ENCODE measurements at places on chromosomes 7 and 10.

DNA sequence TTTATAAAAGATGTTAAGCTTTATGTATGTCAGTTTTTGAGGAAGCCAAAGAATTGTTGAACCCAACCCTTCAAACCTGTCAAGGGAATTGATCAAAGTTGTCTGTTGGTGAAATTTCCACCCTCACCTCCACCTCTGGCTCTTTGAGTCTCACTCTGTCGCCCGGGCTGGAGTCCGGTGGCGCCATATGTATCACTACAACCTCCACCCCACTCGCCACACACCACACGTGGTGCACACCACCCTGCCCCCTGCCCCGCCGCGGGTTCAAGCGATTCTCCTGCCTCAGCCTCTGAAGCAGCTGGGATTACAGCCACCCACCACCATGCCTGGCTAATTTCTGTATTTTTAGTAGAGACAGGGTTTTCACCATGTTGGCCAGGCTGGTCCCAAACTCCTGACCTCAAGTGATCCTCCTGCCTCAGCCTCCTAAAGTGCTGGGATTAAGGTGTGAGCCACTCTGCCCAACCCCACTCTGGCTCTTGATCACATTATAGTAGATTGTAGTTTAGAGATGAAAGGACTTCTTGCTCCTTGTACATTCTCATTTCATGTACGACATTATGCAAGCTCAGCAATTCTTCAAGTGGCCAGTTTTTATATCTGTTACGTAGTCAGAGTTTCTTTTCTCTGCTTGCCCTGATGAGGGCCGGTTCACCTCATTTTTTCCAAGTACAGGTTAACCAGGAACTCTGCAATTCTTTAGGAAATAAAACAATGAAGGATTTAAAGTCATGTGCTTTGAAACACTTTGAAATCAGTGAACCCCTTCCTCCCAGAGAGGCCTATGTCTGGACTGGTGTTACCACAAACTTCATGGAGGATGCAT, 7.0 kb downstream of the BAMBI start:
- no peak for DNase-seq

DNA sequence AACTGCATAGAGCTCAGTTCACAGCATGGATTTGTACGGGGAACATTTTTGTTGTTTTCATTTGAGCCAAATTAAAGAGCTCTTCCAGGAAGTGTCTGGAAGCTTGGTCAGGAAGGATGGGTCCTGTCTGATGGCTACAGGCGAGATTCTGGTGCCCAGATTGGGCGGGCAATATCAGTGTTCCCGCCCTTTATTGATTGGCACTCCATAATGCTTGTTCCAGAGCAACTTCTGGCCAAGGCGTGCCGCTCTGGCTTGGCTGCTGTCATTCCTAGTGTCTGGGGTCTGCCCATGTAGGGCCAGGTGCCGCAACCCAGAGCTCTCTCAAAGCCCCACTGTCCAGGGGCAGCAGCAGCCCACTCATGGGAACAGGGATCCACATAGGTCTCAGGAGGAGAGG, 45.9 kb downstream of the RAMP3 start:
- no peak for DNase-seq

- no peak for DNase-seq
These were observed 82.3 kb downstream of the HTR7 start for GRCh38 chr10:90775351-90776028.

DNA sequence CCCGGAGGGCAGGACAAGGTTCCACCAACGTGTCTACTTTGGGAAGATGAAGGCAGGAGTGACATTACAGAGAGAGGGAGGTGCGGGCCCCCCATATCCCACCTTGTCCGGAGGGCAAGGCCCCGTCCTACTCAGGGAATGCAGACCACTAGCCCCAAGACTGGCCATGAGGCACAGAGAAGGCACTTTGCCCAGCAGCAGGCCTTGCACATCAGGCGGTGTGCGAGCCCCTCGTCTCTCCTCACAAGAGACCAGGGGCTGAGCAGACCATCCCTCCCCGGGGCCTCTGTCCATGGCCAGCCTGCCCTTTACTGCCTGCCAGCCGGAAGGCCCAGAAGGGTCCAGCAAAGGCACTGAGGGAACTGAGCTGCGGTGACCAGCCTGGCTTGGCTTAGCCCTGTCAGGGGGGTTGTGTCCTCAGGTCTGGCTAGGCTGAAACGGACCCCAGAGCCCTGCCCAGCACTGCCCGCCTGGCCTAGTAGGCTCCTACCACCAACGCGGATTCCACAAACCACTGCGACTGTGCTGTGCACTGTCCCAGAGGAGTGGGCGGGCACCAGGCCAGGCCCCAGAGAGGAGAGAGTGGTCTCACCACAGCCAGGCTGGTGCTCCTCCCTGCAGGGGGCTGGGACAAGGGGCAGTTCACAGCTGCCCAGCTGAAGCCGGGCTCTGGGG, 16.7 kb downstream of the CAMK2B start:
- no peak for DNase-seq

GRCh38 chr10:87659571-87660483, at the start of gene PAPSS2:
Gene PAPSS2 (plus strand): TSS chr10:87659878. CDS start chr10:87659982, 104 bp downstream.
- DNase-seq, result no peak

GRCh38 chr7:81430761-81431160, 339.1 kb downstream of the HGF start:
- DNase-seq, result no peak

DNA sequence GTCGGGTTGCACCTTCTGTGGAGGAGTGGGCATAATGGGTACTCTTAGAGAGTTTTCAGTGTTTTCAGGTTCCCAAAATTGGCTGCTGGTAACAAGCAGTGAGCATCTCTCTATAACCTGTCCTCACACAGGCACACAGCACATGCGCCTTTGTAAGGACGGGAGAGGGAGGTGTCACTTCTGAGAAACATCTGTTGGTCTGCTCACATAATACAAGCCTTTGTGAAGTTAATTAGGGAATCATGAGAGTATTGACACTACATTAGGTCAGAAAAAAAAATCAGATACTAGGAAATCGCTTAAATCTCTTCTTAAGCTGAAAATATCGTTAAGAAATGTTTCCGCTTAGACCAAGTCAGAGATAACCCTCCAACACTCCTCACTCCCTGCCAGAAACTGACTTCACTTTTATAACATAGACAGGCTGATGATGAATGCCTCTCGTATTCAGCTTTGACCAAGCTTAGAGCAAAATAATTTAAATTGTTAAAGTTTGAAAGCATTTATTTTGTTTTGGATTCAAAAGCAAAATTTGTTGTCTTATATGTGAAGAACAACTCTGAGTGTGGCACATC, 769.7 kb downstream of the TNS3 start:
- DNase-seq, result no peak

DNA sequence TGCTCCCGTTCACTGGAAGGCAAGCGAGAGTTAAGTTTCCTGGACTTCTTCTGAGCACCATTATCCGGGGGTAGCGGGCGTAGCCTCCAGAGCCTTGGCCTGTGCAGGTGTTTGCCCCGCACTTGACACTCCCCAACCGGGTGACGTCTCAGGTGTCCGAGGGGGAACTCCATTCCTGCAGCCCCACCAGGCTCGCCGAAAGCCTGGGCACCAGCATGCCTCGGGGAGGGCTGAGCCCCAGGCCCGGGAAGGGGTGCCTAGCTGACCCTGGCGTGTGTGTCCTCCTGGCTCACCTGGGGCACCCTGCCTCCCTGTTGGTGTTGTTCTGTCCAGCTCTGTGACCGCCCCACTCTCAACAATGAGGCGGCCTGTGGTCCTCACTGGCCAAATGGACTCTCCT, 109.4 kb upstream of the GPR26 start:
- no peak for DNase-seq

- no peak for DNase-seq
These were observed 50.4 kb downstream of the ADD3 start for GRCh38 chr10:110058212-110058611.

DNA sequence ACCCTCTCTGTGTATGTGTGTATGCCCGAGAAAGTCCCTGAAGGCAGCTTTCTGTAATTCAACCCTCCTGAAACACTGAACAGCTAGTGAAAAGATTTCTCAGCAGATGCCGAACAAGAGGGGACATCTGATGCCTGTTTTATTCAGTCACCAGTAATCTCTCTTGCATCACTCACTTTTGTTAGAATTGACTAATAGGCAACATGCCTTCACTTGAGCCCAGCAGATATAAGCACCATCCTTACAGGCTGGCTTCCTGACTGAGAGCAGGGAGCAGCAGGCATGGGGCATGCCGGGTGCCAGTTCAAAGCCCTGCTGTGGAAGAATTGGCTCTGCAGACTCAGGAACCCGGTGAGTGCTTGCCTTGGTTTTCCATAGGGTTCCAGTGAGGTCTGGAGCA, at the start of gene ABCA13:
Gene ABCA13, plus strand, starts transcription at position 257 of the 400 bp plus-strand sequence. Its CDS starts 26 bp downstream, at position 283.
- no peak for DNase-seq

- DNase-seq, result no peak
These were observed 86.3 kb downstream of the OAT start for GRCh38 chr10:124332426-124332825.

- no peak for DNase-seq
These were observed 131.3 kb upstream of the NOBOX start for GRCh38 chr7:144534655-144535395.

DNA sequence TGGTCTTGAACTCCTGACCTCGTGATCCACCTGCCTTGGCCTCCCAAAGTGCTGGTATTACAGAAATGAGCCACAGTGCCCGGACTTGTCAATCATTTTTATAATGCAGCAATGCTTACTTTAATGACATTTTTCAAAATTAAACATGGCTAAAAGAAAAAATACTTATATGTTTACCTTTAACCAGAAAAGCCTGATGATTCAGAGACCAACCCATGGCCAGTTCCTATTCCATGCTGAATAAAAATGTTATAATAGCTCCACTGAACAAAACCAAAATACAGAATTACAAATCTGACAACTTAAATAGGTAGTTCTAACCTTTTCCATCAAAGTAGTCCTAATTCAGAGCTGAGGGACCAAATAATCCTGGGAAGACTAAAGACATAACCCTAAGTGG, 21.6 kb downstream of the ZNF438 start:
- no peak for DNase-seq

DNA sequence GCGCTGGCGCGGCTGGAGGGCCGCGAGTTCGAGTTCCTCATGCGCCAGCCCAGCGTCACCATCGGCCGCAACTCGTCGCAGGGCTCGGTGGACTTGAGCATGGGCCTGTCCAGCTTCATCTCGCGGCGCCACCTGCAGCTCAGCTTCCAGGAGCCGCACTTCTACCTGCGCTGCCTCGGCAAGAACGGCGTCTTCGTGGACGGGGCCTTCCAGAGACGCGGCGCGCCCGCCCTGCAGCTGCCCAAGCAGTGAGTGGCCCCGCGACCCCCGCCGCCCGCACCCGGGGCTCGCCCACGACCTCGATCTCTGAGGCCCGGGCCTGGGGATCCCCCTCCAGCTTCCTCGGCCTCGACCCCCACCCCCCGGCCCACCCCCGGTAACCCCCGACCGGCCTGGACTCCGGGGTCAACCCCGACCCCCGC, 537 bp downstream of the FOXK1 start:
- peak; percentile 28 for DNase-seq

DNA sequence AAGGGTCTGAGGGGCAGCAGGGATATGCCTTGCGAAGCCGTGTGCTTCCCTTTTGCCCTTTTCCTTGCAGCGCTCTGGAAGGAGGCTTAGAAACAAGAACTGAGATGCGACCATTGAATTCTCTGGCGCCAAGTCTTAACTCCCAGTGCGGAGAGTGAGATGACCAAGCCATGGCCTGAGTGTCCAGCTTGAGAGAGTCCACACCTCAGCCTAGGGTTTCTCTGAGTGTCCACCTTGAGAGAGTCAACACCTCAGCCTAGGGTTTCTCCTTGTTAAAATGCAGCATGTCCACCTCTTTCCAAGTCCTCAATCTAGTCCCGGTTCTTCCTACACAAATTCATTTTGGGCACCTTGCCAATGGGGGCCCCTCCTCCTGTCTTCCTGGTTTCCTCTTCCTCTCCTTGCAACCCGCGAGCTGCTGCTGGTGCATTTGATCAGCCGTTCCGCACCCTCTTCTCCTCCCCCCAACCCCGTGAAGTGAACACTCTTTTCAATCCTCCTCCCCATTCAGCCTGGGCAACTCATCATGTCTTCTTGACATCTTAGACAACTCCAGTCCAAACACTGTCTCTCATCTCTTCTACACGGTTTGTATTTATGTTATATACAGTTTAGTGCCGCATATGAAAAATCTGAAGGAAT, 178.2 kb upstream of the PITRM1 start:
- no peak for DNase-seq

DNA sequence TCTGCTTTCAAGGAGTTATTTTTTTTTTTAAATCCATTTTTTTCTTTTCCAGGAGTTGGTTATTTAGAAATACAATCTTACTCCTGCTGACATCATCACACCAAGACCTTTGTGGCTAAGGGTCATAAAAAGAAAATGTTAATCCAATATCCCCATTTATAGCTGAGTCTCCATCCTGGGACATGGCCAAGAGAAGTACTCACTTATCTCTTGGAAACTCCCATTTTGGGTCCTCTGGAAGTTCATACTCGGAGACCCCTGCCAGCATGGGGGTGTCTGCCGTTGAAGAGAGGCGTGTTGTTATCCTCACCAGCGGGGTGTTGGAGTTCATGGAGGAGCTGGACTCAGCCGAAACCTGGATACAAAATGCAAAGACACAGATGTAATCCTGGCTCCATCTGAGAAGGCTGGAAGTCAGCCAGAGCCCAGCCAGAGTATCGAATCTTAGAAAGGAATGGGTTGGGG, 94.6 kb downstream of the FGFR2 start:
- DNase-seq, result no peak

DNA sequence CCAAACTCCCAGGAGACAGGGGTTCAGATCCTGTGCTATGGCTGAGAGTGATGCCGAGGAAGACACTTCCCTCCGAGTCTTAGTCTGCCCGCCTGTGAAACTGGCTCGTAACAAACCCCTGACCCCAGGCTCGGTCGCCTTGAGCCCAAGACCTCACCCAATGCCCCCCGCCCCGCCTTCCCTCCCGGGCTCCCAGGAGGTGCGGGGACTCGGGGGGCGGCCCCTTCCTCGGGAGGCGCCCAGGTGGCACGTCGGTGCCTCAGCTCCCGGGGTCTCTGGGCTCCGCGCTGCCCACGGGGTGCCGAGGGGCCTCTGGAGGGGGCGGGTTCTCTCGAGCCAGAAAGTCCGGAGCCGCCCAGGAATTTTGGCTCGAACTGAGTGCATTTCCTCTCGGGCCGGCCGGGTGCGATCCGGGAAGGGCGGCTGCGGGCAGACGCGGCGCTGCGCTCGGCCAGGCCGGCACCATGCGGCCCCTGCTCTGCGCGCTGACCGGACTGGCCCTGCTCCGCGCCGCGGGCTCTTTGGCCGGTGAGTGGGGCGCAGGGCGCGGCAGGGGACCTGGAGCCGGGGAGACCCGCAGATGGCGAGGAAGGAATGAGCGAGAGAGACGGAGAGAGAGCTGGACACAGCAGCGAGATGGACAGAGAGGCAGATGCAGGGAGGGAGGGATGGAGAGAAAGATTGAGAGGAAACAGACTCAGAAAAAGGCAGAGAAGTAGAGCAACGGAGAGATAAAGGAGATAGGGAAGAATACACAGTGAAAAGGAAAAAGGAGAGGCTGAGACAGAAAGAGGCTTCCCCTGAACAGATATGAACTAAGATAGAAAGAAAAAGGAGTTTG, at the start of gene PLAC9:
Gene PLAC9, plus strand, starts transcription at position 432 of the 841 bp plus-strand sequence. Its CDS starts 33 bp downstream, at position 465.
- no peak for DNase-seq

Data from activated CD8-positive, alpha-beta memory T cell treated with anti-CD3 and anti-CD28 coated beads for 48 hours (primary cell).